ENCODE measurements at places on chromosomes 2 and 18. TPM values are rescaled to one million over a fixed set of nuclear protein-coding genes. Genes with fewer than 3 reads are reported as not detected.

The POMC gene
- polyA plus RNA-seq = 12.5 TPM

The LYG1 gene
- polyA plus RNA-seq = 5.3 TPM

The TPGS2 gene
- polyA plus RNA-seq = 129 TPM

The PSMD1 gene
- polyA plus RNA-seq = 83.3 TPM

The CASP10 gene
- 8.1 TPM for polyA plus RNA-seq

The FSHR gene
- polyA plus RNA-seq = not detected

The SERPINB3 gene
- 0.13 TPM for polyA plus RNA-seq

The SERPINB5 gene
- polyA plus RNA-seq = not detected

The LDLRAD4 gene
- polyA plus RNA-seq = 12.4 TPM

The HOXD13 gene
- polyA plus RNA-seq = 0.09 TPM

The RAD51AP2 gene
- 0.32 TPM for polyA plus RNA-seq

The ADCYAP1 gene
- 0.17 TPM for polyA plus RNA-seq

The IRS1 gene
- 11.4 TPM for polyA plus RNA-seq

The NOP58 gene
- 111 TPM for polyA plus RNA-seq

The PRKAG3 gene
- not detected for polyA plus RNA-seq

The MOGAT1 gene
- not detected for polyA plus RNA-seq

The CTNNA2 gene
- polyA plus RNA-seq = 3.8 TPM

The CYP27A1 gene
- polyA plus RNA-seq = 57.0 TPM

The TGOLN2 gene
- polyA plus RNA-seq = 136 TPM

All from left renal cortex interstitium (tissue), 4 donors.